GDM1 (cell line): ENCODE measurements at places on chromosomes 12 and 14.
A peak's percentile ranks its signal among the peaks of the same experiment; 100 is the strongest.

DNA sequence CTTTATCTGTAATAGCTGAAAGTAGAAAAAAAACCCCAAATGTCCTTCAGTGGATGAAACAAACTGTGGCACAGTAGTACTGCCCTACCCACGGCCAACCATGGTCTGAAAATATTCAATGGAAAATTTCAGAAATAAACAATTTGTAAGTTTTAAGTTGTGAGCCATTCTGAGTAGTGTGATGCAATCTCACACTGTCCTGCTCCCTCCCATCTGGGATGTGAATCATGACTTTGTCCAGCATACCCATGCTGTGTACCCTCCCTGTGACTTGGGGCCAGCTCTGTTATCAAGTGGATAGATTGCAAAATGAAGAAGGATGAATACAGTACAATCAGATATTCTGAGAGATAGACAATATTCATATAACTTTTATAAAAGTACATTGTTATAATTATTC, 106.2 kb downstream of the SMOC1 start:
- DNase-seq: no peak

DNA sequence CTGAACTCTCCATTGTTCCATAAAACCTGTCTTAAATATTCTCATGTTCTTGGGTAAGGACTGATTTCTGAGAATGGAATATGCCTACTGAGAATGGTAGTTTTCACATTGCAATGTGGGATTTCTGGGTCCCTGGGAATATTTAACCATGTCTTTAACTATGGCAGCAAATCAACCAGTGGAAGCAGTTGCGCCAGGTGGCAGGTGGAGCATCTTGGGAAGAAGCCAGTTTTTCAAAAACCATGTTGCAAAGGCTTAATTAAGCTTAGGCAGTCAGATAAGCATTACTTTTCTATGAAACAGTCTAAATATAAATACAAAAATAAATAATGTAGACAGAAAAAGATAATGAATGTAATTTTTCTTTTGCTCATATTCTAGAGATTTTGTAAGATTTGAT, 448.1 kb downstream of the ADAMTS20 start:
- no peak for DNase-seq

GRCh38 chr14:78690836-78691235, 520.7 kb downstream of the NRXN3 start:
- DNase-seq: no peak

GRCh38 chr12:57474430-57474829, 5.2 kb downstream of the ARHGAP9 start:
- DNase-seq: no peak

- DNase-seq: peak; percentile 71
Measured at GRCh38 chr12:45543887-45544286, 185.6 kb upstream of the ARID2 start.

GRCh38 chr12:121712190-121712460, 427 bp upstream of the TMEM120B start:
- no peak for DNase-seq

GRCh38 chr14:36055681-36056225, 120.8 kb downstream of the PTCSC3 start:
- DNase-seq: no peak

GRCh38 chr12:43861840-43862150, 25.9 kb downstream of the TMEM117 start:
- no peak for DNase-seq

GRCh38 chr12:89356069-89356665, 3.9 kb upstream of the DUSP6 start:
- no peak for DNase-seq

GRCh38 chr12:46153268-46153872, 115.5 kb downstream of the SLC38A1 start:
- DNase-seq: peak; percentile 7

DNA sequence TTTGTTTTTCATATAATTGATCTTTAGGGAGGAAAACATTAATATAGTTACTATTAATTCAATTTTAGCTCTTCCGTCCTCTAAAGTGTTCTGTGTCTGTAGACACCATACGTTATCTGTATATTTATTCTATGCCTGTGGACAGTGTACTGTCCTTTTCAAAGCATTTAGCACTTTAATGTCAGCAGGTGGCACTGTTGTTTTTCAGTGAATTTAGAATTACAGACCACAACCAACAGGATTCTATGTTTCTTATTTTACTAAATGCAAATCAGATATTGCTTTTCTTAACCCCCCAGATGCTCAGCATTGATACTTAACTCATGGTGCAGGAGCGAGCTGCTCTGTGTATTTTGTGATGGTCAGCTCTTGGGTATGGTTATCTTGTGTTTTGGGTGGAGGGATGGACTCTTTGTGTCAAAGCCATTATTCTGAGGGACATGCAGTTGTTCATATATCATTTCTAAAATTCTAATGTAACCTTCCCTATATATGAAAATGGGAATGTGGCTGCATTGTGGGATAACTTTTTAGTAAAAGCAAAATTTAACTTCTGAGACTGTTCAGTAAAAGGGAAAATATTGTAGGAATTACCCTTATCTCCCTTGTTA, 65.2 kb downstream of the PAPOLA start:
- no peak for DNase-seq
